ENCODE measurements at places on chromosomes 2 and 18. TPM values are rescaled to one million over a fixed set of nuclear protein-coding genes. Genes with fewer than 3 reads are reported as not detected.

IL1B gene
- total RNA-seq: not detected

FEV gene
- total RNA-seq: not detected

SP140L gene
- total RNA-seq: 5.3 TPM

CXCR1 gene
- total RNA-seq: not detected

MSTN gene
- total RNA-seq: 0.13 TPM

CCDC74B gene
- total RNA-seq: 0.51 TPM

INPP5D gene
- total RNA-seq: 29.4 TPM

CEP192 gene
- 21.1 TPM for total RNA-seq

SERPINE2 gene
- 1.8 TPM for total RNA-seq

OTOS gene
- not detected for total RNA-seq

RESP18 gene
- not detected for total RNA-seq

POTEC gene
- total RNA-seq: not detected

PIEZO2 gene
- 343 TPM for total RNA-seq

LRRC30 gene
- total RNA-seq: not detected

C2orf80 gene
- total RNA-seq: not detected

ALPP gene
- total RNA-seq: not detected

NCKAP5 gene
- under 0.01 TPM for total RNA-seq

TMEM17 gene
- 1.3 TPM for total RNA-seq

POTEI gene
- 0.26 TPM for total RNA-seq

TUBB8B gene
- total RNA-seq: not detected

HEATR5B gene
- 28.6 TPM for total RNA-seq

CKAP2L gene
- total RNA-seq: 3.1 TPM

THSD7B gene
- total RNA-seq: not detected

CDH19 gene
- total RNA-seq: under 0.01 TPM

TRIM43 gene
- total RNA-seq: not detected

All from dermis microvascular lymphatic vessel endothelial cell (primary cell).